ENCODE measurements at places on chromosomes 4 and X.

DNA sequence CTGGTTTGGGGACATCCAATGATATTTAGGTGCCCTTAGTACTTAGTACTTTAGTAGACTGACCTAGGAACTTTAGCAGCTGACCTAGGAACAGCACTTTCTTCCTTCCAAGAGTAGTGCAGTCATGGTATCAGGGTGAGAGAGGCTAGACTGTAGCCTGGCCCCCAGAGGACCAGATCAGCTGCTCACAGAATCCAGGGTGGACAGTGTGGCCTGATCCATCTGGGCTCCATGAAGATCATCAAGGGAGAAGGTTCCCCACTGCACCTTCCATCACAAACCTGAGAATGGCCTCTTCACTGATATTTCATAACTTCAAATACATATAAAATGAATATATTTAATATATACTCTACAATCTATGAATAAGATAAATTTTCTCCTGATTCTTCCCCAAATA, 59.0 kb upstream of the TLR3 start:
- no peak for DNase-seq

DNA sequence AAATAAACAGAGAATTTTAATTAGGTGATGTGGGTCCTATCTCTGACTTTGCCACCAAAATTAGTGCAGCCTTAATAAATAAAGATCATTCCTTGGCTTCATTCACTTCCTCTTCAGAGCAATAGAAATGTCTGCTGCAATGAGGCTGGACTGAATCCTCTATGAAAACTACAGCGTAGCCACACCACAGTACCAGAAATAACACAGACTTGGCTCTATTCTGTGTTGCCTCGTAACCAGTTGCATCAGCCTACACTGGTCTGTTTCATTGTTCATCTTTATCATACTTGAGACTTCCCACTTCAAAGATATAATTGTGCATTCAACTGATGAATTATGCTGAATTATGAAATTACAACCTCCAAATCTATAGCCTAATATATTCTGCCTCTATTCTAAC, 15.8 kb downstream of the GLRA3 start:
- no peak for DNase-seq

- DNase-seq = no peak
Observed at GRCh38 chrX:1126738-1127137, 85.7 kb downstream of the CRLF2 start.

GRCh38 chrX:40104630-40104984, 6.8 kb upstream of the BCOR start:
- DNase-seq = no peak

- no peak for DNase-seq
Observed at GRCh38 chr4:151228189-151229119, 48.5 kb upstream of the PRSS48 start.

- DNase-seq = no peak
Observed at GRCh38 chr4:173524218-173525117, 5.6 kb downstream of the HAND2 start.

GRCh38 chr4:1945124-1945895, 63.5 kb downstream of the NELFA start:
- DNase-seq = no peak

- no peak for DNase-seq
Observed at GRCh38 chrX:131270080-131270479, 19.0 kb downstream of the IGSF1 start.

GRCh38 chr4:171846232-171846631, 33.0 kb downstream of the GALNTL6 start:
- no peak for DNase-seq

- no peak for DNase-seq
Observed at GRCh38 chrX:5388087-5388486, 840.6 kb downstream of the NLGN4X start.

- DNase-seq = no peak
Observed at GRCh38 chr4:40307627-40308497, 27.3 kb upstream of the CHRNA9 start.

DNA sequence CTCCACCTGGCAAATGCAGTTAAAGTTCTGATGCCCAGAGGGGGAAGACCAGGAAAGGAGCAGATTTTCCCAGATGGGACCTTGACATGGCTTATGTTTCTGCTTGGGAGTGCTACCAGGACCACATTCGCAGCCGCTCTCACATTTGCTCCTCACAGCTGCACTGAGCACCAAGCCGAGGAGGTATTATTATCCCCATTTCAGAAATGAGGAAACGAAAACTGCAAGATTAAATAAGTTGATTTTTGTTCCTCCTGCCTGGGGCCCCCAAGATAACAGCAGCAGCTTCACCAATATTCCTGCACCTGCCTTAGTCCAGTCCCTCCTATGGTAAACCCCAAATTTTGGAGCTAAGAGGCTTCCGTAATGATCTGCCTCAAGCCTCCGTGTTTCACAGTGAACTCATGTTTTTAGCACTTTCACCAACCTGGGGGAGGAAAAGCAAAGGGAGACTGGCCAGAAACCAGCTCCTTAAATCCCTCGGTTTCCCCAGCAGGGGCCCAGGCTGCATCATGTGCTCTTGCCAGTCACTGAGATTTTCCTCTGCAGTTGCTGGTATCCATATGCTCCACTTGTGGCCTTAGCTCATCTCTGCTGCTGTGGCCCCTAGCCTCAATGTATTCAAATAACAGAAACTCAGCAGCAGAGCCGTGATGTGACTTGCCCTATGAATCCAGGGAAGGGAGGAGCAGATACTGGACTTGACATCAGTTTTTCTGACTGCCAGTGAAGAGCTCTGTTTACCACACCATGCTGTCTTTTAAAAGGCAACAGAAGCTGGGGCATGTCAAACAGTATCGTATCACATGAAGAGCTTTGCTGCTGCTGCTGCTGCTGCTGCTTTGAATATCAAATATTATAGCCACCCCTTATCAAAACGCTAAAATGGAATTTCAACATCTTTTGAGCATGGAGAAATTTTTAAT, 95.5 kb upstream of the KLHL13 start:
- DNase-seq = no peak

- DNase-seq = no peak
Observed at GRCh38 chrX:13188731-13189309, 131.0 kb downstream of the ATXN3L start.

GRCh38 chr4:106340774-106341173, 24.4 kb downstream of the AIMP1 start:
- no peak for DNase-seq

DNA sequence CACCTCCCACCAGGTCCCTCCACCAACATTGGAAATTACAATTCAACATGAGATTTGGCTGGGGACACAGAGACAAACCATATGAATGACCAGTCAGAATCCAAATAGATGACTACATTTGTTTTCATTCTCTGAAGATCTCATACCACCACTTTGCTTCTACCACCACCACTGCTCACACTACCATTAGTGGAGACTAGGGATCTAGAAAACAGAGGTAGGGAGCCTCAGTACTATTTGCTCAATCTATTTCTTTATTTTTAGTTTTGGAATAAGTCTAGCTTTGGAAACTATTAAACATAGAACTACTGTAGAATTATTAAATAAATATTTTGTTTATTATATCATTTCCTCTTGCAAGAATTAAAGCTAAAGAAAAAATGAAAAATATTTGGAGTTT, 727.9 kb downstream of the CCSER1 start:
- DNase-seq = no peak

- DNase-seq = no peak
Observed at GRCh38 chr4:147508346-147508745, 27.4 kb downstream of the EDNRA start.

- no peak for DNase-seq
Observed at GRCh38 chr4:124199755-124200154, 512.8 kb downstream of the ANKRD50 start.

DNA sequence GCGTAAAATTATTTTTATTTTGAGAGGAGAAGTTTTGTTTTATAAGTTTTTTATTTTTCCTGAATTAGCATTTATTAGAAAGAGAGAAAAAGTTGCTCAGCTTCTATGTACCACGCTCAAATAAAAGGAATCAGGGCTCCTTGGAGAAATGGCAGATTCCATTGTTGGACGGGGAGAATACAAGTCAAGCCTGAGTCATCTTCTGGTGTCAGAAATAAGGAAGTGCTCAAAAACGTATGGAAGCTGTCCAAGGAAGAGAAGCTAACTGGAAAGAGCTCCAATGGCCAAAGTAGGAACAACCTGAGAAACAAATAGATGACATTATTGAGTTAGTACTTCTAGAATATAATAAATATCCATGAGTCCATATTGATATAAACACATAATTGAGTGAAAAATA, 89.3 kb upstream of the NEIL3 start:
- no peak for DNase-seq
